ENCODE measurements at places on chromosomes 12 and 14. TPM values are rescaled to one million over a fixed set of nuclear protein-coding genes. Genes with fewer than 3 reads are reported as not detected.

GRCh38 chr12:52228366-52228765, 4.7 kb upstream of the KRT7 start:
- no peak for DNase-seq

- DNase-seq, result no peak
These were observed 2.7 kb upstream of the ADIPOR2 start for GRCh38 chr12:1688086-1688710.

DNA sequence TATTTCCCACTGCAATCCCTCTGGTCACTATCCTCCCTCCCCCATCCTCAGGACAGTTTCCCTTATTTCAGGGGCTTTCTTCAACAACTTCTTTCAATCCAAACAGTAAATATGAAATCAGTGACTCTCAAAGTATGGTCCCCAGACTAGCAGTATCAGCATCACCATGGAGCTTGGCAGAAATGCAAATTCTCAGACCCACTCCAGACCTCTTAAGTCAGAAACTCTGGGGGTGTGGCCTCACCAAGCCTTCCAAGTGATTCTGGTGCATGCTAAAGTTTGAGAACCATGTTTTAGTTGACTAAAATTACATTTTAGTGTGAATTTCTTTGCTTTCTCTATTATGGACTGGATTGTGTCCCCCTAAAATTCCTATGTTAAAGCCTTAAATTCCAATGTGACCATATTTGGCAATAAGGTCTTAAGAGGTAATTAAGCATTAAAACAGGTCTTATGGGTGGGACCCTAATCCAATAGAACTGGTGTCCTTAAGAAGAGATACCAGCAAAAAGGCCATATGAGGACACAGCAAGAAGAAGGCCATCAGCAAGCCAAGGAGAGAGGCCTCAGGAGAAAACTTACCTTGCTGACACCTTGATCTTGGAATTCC, 23.2 kb downstream of the ATP2B1 start:
- DNase-seq, result no peak

GRCh38 chr12:29706311-29706710, 77.4 kb downstream of the TMTC1 start:
- DNase-seq, result no peak

- no peak for DNase-seq
These were observed 374.4 kb downstream of the DPF3 start for GRCh38 chr14:72519543-72519942.

DNA sequence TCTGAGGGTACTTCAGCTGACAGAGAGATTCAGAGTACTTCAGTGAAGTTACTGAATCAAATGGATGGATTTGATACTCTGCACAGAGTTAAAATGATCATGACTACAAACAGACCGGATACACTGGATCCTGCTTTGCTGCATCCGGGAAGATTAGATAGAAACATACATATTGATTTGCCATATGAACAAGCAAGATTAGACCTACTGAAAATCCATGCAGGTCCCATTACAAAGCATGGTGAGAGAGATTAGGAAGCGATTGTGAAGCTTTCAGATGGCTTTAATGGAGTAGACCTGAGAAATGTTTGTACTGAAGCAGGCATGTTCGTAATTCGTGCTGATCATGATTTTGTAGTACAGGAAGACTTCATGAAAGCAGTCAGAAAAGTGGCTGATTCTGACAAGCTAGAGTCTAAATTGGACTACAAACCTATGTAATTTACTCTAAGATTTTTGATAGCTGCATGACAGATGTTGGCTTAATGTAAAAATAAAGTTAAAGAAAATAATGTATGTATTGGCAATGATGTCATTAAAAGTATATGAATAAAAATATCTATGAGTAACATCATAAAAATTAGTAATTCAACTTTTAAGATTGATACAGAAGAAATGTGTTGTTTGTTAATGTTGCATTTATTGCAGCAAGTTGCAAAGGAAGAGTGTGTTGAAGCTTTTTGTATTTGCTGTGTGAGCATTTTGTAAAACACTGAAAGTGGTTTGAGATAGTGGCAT, 136.1 kb upstream of the RAP1B start:
- DNase-seq, result no peak

DNA sequence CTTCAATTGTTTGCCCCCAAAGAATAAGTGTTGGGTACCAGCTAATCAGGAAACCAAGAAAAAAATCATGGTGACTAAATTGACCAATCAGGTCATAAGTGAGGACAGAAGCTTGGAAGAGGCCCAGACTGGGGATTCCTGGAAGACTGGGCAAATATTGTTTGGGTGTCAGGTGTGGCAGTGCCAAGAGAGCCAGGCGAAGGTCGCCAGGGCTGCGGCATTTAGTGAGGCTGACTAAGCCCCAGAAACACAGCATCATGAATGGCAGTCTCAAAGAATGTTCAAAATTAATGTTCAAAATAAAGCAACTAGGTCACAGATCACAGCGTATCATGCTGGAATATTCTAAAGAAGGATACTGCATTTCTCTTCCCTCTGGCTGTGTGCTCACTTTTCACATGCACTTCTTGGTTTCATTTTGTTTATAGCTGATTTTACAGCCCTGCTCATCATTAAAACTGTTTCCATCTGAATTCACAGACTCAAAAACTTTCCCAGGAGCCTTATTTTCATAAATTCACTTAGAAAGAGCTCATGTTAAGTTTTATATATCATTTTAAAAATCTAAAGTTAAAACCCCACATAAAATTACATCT, 85.3 kb upstream of the OVCH1 start:
- no peak for DNase-seq

DNA sequence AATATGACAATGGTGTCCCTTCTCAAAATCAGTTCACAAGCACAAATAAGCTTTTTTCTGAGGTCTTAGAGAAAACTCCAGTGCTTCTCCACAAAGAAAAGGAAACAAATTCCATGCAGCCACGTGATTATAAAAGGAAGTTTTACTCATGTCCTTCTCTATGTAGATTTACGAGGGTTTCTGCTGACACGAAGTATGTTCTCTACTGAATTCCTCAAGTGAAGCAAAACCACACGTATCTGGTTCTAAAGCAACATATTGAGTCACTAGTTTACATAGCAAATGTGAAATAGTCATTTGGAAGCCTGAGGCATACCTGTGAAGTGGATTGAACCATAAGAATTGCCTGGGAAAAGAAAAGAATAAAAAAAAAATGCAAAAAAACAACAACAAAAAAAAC, 31.9 kb downstream of the BMP4 start:
- DNase-seq, result peak; percentile 37

GRCh38 chr14:79580414-79580813, 630.9 kb downstream of the DIO2 start:
- no peak for DNase-seq

DNA sequence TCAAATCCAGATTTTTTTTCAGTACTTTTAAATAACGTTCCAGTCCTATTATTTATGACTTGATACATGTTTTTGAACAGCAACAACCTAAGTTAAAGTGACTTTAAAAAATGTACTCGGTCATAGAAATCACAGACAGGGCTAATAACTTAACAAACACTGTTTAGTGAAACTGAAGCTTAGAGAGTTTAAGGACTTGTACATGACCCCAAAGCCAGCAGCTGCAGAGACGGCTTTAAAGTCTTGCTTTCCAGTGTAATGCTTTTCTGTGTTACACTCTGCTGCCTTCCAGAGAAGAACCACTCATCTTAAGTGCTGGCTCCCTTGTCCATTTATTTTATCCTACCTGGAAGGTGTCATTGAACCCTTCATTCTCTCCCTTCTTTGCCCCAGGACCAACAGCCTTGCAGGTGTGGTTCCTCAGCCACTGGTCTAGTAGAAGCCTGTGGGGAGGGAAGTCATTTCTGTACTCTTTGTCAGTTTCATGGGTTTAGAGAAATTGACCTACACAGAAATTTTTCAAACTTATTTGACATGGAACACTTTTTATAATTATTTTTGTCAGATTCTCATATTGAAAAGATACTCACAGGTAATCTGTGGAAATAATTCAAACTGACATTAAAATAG, 60.9 kb downstream of the NAV3 start:
- DNase-seq, result no peak

DNA sequence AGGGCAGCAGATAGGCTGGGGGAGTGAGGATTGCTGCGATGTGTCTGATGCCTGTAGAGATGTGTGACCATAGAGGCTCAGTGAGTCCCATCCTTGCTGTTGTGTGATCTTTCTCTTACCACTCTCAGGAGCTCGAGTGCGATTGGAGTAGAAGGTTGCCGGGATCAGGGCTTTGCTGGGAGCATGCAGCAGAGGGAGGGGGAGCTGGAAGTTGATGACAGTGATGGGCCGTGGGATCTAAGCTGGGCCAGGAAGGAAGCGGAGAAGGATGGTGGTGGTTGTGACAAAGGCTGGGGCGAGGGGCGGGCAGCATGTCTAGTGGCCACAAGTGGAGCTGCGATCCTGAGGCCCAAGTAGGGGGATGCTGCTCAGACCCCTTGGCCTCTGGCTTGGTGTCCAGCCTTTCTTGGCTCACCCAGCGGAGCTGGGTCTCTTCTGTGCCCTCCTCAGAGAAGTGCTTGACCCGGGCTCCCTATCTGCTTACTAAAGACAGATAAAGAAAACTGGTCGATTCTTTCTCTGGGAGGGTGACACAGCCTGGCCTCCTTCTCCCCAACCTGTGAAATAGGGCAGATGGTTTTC, 66.2 kb downstream of the PRMT8 start:
- DNase-seq, result no peak

GRCh38 chr12:71870416-71870815, 30.9 kb downstream of the TBC1D15 start:
- no peak for DNase-seq

DNA sequence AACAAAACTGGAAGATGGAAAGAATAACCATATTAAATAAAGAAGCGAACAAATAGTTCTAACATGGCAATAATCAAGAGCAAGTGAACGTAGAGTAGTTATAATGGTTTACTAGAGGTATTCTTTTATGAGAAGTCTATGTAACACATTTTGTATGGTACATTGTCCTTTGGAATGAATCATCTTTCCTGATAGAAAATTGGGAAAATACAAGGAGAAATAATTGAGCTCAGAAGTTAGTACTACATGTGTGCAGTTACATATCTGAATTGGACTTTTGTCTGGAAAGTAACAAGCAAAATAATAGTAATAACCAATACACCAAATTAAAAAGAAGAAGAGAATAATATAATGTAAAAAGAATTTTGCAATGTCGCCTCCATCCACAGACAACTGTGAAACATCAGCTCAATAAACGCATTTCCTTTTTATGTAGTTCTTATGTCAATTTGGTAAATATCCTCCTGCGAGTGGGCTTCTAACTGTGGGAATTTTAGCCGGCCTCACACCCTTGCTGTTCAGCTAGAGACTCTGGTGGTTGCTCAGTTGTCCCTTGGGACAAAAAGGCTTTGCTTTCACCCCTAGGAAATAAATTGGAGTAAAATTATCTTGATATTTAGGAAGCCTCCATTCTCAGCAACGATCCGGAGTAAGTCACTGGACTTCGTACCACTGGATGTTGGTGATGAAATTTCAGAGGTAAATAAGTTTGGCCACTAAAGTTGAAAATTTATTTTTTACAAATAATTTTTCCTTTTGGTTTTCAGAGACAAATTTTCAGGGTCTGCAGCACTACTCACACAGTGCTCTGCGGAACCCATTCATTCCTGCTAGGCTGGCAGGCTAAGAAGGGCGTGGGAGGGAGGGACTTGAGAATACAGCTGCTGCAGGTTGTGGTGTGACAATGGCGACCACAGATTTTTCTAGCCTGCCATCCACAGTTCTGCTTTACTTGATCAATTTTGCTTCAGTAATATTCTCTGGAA, 1.1 kb upstream of the TUBA1A start:
- no peak for DNase-seq

DNAH10 gene
- total RNA-seq, result 0.02 TPM

DDX55 gene
- total RNA-seq, result 29.5 TPM

OR10AD1 gene
- not detected for total RNA-seq

Data from HepG2 (cell line).